CD4-positive, alpha-beta T cell treated with Interleukin-10 for 1 hour (primary cell): ENCODE measurements at places on chromosomes 11 and 22.

DNA sequence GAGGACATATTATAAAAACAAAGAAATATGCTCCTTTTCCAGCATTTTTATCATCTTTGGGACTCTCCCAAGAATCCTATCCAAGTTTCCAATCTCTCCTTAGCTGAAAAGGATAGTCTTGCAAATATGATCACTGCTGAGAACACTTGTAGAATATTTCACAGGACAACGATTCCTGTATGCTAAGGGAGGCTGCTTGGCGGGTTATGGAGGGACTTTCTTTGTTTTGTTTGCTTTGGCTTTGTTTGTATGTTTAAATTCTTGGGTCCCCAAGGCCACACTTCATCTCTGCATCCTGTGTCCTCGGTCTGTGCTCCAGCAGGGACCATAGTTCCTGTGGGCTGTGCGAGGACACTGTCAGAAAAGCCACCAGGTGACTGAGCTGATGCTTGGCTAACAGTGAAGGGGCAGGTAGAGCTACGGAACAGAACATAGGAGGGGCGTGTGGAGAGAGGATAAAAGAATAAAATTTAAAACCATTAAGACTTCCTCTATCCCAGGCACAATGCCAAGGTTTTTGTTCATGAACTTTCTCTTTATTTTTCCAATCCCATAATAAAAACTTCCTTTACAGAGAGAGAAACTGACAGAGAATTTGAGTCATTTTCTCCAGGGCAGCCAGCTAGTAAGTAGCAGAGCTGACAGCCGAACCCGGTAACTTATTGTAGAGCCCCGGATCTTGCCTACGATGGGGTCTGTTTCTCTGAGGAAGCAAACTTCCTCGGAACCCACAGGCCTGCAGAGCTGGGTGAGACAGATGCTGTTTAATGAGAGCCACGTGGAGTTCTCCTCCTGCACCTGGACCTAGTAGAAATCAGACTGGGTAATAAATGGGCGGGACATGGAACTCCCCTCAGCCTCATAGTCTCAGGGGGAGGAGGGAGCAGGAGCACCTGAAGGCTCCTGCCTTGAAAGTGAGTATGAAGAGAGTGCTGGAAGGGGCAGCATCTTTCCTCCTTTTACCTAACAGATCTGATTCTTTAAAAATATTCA lies at the start of gene IZUMO1R:
Gene IZUMO1R, plus strand, starts transcription at position 615 of the 993 bp plus-strand sequence. CDS start 1,057 bp downstream, outside the sequence.
- no peak for DNase-seq

DNA sequence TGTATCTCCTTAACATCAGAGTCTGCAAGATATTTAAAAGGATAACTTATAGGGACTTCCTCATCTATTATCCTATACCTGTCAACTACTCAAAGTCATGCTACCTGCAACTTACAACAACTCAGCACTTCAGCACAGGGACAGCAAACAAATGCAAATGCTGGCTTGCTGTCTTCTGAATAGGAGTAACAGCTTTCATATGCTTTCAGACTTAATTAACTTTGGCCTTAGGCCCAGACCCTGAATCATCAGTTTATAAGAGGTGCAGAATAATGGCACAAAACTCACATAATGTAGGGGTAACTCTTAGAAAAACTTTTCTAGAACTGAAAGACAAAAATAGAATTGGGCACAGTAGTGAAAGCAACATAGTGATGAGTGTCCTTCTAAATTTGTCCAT lies 953.4 kb downstream of the DLG2 start:
- no peak for DNase-seq

- peak; percentile 56 for DNase-seq
These were observed at the start of gene UBE2L6 for GRCh38 chr11:57567515-57568329. TSS of gene UBE2L6 (minus strand) at chr11:57567672. CDS start at chr11:57567611, 61 bp downstream.

GRCh38 chr11:102320188-102320587 lies 2.9 kb downstream of the BIRC3 start:
- peak; percentile 41 for DNase-seq

GRCh38 chr11:66887526-66887925 lies 30.7 kb downstream of the LRFN4 start:
- DNase-seq, result no peak

GRCh38 chr11:6608726-6609501 lies 3.1 kb downstream of the TAF10 start:
- no peak for DNase-seq

DNA sequence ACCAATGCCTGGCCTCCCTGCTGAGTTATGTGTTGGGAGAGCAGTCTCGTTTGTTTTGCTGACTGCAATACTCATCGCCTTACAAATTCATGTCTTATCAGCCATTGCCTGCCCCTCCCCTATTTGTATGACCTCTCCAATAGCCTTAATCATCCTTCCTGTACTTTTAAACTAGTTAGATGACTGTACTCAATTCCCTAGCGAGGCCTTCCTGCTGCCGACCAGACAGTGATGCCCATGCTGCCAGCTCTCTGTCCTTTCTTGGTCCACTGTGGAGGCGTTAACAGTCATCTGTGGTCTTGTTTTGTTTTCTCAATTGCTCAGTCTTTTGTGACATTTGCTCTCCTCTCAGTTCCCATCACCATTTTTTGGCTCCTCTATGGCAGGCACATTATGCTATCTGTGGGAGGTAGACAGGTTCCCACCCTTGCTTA lies 20.3 kb upstream of the YPEL1 start:
- no peak for DNase-seq

DNA sequence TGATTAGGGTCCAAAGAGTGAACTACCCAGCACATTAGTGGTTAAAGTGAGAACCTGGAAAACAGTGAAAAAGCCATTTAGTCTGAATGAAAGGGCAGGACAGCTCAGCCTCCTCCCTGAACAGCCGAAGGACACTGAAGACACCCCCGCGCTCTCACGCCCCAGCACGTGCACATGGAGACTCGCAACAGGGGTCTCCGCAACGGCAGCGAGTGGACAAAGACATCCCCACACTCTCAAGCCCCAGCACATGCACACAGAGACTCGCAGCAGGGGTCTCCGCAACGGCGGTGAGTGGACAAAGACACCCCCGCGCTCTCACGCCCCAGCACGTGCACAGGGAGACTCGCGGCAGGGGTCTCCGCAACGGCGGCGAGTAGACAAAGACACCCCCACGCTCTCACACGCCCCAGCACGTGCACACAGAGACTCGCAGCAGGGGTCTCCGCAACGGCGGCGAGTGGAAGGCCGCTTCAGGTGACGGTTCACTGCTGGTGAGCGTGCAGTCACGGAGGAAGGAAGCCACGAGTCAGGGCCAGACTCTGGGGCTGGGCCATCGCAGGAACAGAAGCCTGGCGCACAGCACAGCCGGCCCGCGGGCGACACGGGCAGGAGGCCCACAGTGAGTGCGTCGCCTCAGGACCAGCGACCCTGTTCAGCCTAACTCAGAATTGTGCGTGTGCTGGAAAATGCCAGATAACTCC lies 43.6 kb downstream of the BRD1 start:
- no peak for DNase-seq

- DNase-seq, result no peak
These were observed 120.5 kb downstream of the CACNA1I start for GRCh38 chr22:39690881-39691605.

GRCh38 chr11:67301951-67302516 lies 1.3 kb upstream of the SSH3 start:
- no peak for DNase-seq

- no peak for DNase-seq
These were observed 26.1 kb downstream of the MOB2 start for GRCh38 chr11:1460396-1460985.

DNA sequence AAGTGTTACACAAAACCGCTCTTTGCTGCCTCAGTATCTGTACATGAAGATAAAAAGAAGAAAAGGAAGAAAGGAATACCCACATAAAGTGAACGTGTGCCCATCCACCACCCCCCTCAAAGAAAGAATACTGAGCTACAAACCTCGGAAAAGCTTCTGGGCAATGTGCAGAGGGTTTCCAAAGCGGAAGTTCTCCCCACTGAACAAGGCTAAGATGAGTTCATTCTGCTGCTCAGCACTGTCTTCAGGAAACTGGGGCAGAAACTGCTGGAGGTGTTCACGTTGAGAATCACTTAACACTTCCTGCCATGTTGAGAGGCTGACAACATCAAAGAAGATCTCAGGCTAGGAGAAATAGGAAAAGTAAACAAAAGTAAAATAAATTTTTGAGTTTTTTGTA lies 6.9 kb downstream of the NFRKB start:
- DNase-seq, result peak; percentile 32

GRCh38 chr22:25125693-25126357 lies 73.8 kb upstream of the CRYBB3 start:
- DNase-seq, result no peak

GRCh38 chr11:115941044-115941443 lies 436.8 kb upstream of the CADM1 start:
- no peak for DNase-seq

- no peak for DNase-seq
These were observed 64.9 kb downstream of the NAV2 start for GRCh38 chr11:19777377-19778102.
